ENCODE measurements at places on chromosomes 6 and 20.

DNA sequence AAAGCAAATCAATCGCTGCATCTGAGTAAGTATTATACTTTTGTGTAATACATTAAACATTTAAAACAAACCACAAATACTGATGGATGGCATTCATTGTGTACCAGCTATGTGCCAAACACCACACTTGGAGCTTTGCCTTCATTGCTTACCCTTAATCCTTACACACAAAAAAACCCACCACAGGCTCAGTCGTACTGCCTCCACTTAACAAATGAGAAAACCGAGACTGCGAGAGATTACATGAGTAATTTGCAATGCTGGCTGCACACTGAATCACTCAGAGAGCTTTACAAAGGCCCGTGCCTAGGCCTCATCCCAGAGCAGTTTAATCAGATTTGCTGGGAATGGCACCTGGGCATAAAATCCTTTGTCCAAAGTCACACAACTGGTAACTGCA lies 130.5 kb downstream of the EDN1 start:
- peak; percentile 82 for DNase-seq

GRCh38 chr20:37866051-37866450 lies 36.9 kb upstream of the VSTM2L start:
- no peak for DNase-seq

GRCh38 chr6:113187661-113188060 lies 669.5 kb upstream of the MARCKS start:
- no peak for DNase-seq

DNA sequence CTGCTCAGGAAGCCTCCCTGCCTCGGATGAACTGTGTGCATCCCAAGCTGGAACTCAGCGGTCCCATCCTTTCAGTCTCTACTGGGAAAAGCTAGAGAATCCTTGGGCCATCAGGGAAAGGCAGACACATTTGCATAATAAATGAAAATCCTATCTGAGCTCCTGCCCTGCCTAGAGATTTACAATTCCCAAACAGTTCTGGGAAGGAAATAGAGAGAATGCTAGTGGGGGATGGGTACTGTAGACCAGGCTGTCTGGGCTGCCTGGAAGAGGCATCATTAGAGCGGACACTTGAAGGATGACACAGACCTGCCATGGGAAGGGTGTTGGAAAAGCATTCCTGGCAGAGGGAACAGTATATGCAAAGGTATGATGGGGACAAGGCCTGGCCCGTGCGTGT lies 44.3 kb downstream of the TFAP2C start:
- DNase-seq = no peak

- DNase-seq = no peak
These were observed 283.2 kb downstream of the GMDS start for GRCh38 chr6:1962201-1962600.

DNA sequence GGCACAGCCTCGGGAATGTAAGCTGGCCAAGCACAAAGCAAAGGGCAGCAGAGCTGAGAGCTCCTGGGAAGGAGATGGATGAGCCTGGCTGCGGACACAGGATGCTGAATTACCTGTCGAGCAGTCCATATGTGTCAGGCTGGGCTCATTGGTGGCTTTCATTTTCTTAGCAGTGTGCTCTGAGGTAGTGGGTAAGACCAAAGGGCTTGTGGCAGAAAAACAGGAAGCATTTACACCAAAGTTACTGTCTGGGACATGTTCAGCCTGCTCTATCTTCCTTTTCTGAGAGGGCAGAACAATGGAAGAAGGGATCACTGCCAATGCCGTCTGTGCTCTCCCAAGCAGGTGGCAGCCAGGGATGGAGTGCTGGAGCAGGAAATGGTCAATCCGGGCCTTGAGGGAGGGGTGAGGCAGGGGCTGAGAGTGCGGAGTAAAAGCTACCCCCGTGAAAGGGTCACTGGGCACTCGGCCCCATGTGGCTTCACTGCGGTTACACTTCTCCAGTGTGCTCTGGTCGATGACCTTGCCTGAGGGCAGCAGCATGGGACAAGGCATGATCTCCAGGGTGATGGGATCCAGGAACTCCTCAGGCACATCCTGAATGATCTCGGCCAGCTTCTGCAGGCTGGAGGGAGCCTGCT lies 36.9 kb upstream of the AVP start:
- DNase-seq = no peak

GRCh38 chr6:43630980-43631619 lies 2.0 kb upstream of the GTPBP2 start:
- no peak for DNase-seq

DNA sequence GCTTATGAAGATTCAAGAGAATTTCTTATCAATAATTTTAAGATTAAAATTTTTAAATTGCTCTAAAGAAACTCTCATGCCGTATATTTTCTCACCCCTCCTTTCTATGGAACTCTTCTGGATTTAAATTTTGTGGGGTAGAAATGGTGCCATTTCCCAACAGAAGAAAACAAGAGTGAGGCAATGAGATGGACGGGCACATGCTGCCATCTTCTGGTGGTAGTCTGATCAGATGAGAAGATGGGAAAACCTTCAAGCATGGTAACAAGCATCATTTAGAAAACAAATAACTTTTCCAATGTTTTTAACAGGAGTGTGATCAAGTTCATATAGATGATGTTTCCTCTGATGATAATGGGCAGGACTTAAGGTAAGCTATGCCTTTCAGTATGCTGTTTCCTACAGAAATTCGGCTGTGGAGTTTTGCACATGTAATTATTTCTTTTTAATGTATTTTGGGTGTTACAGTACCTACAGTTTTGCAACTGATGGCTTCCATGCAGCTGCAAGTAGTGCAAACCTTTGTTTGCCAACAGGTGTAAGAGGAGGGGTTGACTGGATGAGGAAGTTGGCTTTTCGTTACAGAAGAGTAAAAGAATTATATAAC lies 271.4 kb downstream of the EYA4 start:
- DNase-seq = peak; percentile 37

DNA sequence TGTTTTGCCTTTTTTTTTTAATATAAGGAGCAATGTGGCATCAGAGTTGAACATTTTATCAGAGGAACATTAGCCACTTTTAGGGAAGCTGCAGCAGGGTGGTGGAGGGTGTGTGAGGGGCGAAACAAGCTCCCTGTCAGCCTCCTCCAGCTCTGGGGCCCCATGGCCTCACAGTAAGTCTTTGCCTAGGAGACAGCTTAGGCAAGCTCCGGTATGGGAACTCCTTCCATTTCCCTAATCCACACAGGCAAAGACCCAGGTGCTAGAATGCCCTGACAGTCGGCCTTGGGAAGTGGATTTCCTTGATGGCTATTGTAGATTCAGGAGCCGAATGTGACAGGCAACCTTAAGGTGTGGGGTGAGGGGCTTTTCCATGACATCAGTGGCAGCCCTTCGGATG lies 862 bp downstream of the PRND start:
- no peak for DNase-seq

GRCh38 chr6:134308800-134309199 lies 9.1 kb downstream of the SGK1 start:
- no peak for DNase-seq

GRCh38 chr20:23093613-23094012 lies 7.5 kb upstream of the CD93 start:
- DNase-seq = no peak

DNA sequence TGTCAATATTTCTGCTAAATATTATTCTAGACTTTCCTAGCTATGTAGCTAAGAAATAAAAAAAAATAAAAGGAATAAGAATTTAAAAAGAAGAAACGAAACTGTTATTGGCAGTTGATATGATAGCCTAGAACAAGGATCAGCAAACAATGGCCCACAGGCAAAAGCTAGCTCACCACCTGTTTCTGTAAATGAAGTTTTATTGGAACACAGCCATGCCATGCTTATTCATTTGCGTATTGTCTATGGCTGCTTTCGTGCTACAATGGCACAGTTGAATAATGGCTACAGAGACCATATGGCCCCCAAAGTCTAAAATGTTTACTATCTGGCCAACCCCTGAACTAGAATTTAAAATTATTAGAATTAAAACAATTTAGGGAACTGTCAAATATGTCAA lies 952.6 kb upstream of the MAP3K7 start:
- no peak for DNase-seq

All from RCC 7860 (cell line).